Memory B cell (primary cell): ENCODE measurements at places on chromosomes 6 and 20.

DNA sequence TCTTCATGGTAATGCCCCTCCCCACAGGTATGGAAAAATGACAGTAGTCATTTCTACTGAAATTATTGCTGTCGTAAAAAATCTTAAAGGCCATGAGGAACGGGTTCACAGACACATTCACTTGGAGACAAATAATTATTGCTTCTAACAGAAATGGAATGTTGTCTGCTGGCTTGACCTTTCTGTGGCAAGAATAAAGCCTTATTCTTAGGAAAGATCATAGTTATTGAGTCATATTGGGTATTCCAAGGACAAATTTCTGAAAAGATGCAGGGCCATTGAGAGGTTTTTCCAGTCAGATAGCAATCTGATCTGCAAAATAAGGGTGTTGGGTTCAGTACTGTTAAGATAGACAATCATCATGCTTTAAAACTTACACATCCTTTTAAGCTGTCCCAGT is 29.2 kb downstream of the AKAP7 start:
- DNase-seq: no peak

DNA sequence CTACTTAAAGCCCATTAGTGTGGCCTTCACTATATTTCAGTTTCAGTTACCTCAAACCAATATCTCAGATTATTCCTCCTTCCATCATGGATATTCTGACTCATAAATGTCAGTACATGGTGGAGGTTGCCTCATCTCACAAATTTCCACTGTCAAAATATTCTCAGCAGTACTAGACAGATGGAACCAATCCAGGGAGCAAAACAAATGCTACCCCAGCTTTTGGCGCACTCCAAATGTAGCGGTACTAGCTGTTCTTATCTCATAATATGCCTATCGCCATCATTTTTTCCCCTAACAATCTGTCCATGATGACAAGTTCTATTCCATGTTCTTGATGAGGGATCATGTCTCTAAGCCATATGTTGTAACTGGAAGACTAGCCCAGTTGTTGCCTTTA is 1026.1 kb downstream of the KIF16B start:
- DNase-seq: no peak

DNA sequence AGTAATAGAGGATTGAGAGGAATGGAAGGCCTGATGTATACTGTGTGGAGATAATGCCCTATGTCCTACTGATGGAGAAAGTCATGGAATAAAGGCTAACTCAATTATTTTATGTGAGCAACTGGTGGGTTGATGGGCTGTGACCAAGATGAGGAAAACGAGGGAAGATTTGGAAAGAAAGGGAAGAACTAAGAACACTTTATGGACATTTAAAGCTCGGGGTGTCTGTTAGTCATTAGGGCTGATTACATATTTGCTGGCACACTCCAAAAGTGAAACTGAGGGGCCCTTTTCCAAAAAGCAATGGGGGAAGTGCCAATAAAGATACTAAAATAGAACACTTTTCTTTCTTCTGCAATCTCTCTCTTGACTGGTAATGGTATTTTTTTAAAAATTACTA is 439.5 kb downstream of the PLCB1 start:
- no peak for DNase-seq

GRCh38 chr6:3228771-3229565 is 1.5 kb upstream of the TUBB2B start:
- peak; percentile 35 for DNase-seq

GRCh38 chr6:37653933-37654565 is 43.6 kb downstream of the MDGA1 start:
- peak; percentile 33 for DNase-seq

GRCh38 chr6:56938649-56939191 is 16.2 kb upstream of the BEND6 start:
- no peak for DNase-seq

GRCh38 chr6:54958446-54958845 is 111.9 kb downstream of the FAM83B start:
- DNase-seq: no peak

DNA sequence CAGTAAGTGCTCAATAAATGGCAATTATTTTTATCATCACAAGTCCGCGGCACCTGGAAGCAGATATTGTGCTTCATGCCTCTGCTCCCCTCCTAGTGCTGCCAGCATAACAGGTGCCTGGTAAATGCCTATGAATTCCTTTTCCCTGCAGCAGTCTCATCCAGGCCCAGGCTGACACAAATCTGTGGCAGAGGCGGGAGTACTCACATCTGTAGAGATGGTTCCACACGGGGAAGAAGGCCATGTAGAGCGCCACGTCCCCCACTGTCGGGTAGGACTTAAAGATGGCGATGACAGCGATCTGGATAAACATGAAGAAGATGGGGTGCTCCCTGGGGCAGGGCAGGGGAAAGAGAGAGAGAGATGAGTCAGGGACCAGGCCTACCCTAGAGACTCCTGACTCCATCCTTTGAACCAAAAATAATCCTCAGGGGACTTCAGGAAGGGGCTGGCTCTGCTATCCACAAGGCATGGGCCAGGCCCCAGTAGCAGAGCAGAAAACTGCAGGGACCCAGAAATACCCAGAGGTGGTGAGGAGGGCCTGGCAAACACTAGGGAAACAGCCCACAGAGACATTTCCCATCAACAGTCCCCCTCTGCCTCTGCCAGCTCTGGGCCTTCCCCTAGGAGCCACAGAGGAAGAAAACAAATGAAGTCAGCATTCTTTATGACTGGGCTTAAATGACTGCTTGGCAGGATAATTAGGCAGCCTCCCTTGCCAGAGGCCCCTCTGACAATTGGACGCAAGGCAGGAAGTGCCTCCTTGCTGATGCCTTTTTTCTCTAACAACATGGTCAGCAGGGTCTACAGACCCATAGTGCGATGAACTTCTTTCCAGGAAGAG is 23.0 kb downstream of the MAP1LC3A start:
- DNase-seq: no peak

DNA sequence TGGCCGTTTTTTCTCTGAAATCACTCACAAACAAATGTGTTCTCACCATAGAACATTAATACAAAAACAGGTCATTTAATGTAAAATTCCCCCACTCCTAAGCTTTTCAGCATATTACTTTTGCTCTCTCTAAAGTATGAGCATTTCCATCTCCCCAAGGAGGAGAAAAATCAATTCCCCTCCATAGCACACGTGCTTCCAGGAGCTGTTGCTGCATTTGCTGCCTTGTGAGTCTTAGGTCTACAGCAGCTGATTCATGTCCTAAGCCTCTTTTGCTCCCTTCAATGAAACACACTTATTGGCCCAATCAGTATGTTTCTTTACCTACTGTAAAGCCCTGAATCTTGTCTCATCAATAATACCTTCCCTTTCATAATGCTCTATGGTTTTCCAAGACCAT is 6.4 kb upstream of the COL9A1 start:
- no peak for DNase-seq

DNA sequence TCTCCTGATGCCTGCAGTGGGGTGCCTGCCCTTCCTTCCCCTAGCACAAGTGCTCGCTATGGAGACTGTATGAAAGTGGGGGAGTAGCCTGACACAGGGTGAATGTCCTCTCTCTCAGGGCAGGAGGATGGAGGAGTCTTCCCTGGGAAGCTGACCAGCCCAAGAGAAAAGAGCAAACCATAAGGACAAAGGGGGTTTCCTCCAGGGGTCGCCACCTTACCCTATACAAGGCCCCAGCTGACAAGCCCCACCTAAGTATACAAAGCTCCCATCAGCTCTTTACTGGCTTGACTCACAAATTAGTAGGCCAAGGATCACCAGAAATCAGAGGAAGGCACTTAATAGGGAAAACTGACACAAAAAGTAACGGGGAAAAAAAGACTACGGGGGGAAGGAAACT is 54.1 kb downstream of the PLAGL1 start:
- no peak for DNase-seq

DNA sequence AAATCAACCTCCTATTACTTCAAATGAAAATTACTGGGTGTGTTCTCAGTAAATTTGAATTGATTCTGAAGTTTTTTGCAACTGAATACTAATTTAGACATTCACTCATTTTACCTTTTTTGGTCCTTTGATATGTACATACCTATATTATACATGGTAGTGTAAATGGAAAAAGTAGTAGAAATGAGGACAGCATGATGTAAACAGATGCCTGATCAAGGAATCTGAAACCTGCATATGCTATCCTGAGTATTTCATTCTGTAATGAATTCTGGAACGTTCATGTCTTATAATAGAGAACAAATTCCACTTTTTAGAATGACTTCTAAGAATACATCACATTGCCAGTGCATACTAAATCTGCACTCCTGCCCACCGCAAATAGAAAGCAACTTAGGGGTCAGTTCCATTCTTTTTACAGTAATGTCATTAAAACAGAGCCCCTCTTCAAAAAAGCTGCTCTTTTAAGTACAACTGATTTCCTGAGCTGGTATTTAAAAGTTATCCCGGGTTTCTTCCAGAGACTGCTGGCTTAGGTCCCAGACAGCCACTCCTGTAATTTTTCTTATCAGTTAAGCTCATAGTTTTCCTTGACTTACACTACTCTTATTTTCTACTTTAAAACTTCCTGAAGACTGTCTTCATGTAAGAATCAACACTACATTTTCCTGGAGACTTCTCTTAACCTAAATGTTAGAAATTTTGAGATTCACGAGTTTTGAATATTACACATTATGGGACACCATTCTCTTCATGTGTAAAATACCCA is 48.4 kb downstream of the MAP3K7 start:
- DNase-seq: no peak

DNA sequence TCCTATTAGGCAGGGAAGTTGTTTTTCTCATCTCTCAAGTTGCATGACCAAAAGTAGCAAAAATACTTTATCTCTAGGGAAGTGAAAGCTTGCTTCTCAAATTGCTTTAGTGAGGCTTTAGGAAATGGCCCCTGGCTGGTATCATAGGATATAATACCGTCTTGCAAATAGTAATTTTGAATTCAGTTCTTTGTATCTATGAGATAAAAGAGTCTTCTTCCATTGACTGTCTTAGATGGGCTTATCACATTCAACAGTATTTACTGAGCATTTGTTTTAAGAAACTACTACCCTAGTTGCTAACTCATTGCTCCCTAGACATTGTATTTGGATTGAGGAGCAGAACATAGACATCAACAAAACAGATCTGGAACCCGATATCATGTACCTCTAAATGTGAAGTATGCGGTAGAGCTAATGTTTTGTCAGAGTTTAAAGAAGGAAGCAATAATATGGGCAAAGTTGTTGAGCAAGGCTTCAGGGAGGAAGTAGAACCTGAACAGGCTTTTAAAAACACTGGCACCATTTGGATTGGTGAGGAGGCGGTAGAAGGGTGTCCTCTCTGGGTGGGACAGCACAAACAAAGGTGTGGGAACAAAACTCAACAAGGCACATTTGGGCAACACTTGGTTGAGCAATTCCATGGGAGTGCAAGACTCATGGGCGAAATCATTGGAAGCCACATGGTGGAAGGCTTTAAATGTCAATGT is 101.5 kb downstream of the SGK1 start:
- DNase-seq: peak; percentile 18

DNA sequence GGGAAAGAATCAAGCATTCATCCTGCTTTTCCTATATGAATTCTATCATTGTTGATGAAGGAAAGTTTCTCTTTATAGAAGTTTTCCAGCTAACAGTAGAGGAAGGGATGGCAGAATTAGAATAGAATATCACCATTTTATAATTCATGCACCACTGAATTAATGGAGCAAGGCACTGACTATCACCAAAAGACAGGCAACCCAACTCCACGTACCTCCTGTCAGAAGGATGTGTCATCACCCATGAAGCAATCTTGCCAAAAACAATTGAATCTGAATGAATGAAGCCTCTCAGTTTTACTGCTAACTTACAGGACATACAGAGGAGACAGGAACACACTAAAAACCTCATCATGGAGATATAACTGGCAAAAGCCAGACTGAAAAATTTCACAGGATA is 122.4 kb downstream of the NFATC2 start:
- no peak for DNase-seq

- DNase-seq: no peak
Observed at GRCh38 chr20:49323622-49324238, 45.9 kb upstream of the ZNFX1 start.

DNA sequence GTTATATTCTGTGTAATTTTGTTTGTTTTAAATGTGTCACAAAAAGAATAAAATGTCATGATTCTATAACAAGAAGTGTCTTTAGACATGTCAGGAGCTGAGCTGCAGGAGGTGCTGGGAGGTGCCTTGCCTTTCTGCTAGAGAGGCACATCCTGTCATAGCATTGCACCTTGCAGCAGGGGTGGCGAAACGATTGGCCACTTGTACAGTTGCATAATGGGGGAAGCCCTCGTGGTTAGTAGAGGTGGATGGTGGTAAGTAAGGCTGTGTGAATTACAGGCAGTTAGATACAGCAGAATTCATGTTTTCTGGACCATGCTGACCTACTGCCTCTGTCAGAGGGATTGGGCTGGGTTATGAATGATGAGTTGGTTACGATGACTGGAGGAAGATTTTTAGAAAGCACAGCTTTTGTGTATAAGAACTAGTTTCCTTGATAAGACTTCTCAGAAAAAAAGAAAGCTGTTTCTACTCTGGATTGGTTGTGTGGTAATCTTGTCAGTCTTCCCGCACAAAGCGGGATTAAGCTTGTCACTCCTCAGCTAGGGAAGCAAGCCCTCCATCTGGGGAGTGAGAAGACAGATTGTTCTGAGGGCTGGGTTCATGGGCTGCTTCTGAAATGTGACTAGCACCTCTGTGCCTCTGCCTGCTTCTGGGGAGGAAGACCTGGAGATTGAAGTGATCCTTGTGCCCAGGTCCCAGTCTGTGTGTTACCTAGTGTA is 74.9 kb downstream of the FOXO3 start:
- DNase-seq: no peak

DNA sequence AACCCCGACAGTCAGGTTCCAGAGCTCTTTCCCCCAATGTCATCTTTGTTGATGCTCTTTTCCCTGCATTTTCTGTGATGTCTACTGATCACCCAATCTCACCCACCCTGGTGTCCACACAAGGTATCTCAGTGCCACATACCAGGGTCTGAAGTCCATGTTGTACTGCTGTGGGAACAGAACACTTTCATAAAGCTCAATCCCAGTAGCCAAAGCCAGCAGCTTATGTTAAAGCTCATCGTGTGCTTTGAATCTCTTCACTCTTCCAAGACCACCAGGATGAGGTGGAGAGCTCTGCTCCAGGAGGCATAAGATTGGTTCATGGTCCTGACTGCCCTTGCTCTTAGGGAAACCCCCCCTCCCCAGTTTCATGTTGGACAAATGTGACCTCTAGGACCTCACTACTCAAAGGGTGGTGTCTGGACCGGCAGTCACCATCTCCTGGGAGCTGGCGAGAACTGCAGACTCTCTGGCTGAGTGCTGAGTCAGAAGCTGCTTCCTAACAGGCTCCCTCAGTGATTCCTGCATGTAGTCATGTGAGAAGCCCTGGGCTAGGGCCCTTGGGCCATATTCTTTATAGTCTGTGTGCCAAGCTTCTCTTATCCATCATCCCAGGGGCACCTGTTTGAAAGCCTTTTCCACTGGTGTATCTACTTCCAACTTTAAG is 13.4 kb upstream of the CPNE5 start:
- no peak for DNase-seq

GRCh38 chr6:4271761-4272470 is 136.5 kb upstream of the ECI2 start:
- no peak for DNase-seq

GRCh38 chr6:30227763-30228487 is 14.7 kb upstream of the TRIM26 start:
- DNase-seq: no peak

- DNase-seq: no peak
Observed at GRCh38 chr6:79384845-79385244, 150.4 kb upstream of the HMGN3 start.
